ENCODE measurements at places on chromosomes 1 and 21. TPM values are rescaled to one million over a fixed set of nuclear protein-coding genes. Genes with fewer than 3 reads are reported as not detected.

DNA sequence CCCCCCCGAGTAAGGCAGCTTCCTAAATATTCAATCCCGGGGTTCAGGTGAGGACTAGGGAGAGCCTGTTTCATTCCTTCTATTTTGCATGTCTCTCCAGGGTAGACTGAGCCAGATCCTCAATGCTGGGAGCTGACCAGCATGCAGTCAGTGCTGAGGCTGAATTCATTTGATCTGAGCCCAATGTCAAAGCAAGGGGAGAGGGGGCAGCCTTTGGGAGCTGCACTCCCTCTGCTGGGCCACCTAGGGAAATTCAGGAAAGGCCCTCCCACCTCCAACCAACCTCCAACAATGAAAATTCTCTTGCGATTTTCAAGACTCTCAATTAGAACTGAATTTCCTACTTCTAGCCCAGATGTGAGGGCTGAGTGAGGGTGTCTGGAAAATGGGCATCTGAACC is 371.2 kb downstream of the NPHP4 start:
- no peaks in the 10 kb centered on the region for H3K36me3 ChIP-seq
- no peaks in the 10 kb centered on the region for H3K4me1 ChIP-seq
- H3K27ac ChIP-seq: no peak overlapping the region
- H3K4me3 ChIP-seq: no peak overlapping the region
- H3K27me3 ChIP-seq: no peaks in the 10 kb centered on the region
- DNase-seq: no peak

GRCh38 chr1:27428316-27429028 is 36.0 kb downstream of the GPR3 start:
- H3K36me3 ChIP-seq: no peaks in the 10 kb centered on the region
- peak overlapping the region; percentile 59 for H3K4me3 ChIP-seq
- H3K4me1 ChIP-seq: peaks cover 83% of the 10 kb centered on the region
- no peak for DNase-seq

- no peaks in the 10 kb centered on the region for H3K4me1 ChIP-seq
- DNase-seq: no peak
- peaks cover 14% of the 10 kb centered on the region for H3K36me3 ChIP-seq
- H3K27ac ChIP-seq: no peak overlapping the region
- no peak overlapping the region for H3K4me3 ChIP-seq
Measured at GRCh38 chr1:23854568-23854967, 13.5 kb downstream of the FUCA1 start.

- no peak overlapping the region for H3K4me3 ChIP-seq
- no peaks in the 10 kb centered on the region for H3K4me1 ChIP-seq
Measured at GRCh38 chr21:14353726-14354125, 29.2 kb downstream of the HSPA13 start.

DNA sequence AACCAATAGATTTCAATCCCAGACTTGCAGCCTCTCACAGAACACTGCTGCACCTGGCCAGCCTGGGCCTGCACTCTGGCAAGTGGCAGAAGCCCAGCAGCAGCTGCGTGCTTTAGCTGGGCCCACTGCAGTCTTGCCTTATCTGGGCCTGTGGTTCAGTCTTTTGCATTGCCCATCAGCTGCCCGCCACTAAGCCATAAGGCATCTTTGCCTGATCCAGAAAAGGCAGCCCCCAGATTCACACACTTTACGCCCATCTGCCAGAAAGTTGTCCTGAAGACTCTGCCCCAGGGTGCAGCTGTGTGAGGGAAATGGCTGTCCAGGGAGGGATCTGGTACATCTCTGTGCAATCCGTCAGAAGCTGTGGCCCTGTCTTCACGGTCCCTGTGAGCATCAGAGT is 217.0 kb downstream of the DNAH14 start:
- no peaks in the 10 kb centered on the region for H3K36me3 ChIP-seq
- no peak for DNase-seq
- no peak overlapping the region for H3K27ac ChIP-seq
- no peak overlapping the region for H3K4me3 ChIP-seq

- DNase-seq: no peak
- H3K27me3 ChIP-seq: no peaks in the 10 kb centered on the region
- no peaks in the 10 kb centered on the region for H3K4me1 ChIP-seq
- peaks cover 22% of the 10 kb centered on the region for H3K36me3 ChIP-seq
- H3K4me3 ChIP-seq: no peak overlapping the region
Measured at GRCh38 chr1:236837897-236838296, 42.8 kb downstream of the MTR start.

GRCh38 chr1:188599313-188599712 is 1770.6 kb downstream of the PLA2G4A start:
- no peaks in the 10 kb centered on the region for H3K4me1 ChIP-seq
- no peak overlapping the region for H3K27ac ChIP-seq
- H3K36me3 ChIP-seq: no peaks in the 10 kb centered on the region
- no peaks in the 10 kb centered on the region for H3K27me3 ChIP-seq
- no peak overlapping the region for H3K4me3 ChIP-seq

DNA sequence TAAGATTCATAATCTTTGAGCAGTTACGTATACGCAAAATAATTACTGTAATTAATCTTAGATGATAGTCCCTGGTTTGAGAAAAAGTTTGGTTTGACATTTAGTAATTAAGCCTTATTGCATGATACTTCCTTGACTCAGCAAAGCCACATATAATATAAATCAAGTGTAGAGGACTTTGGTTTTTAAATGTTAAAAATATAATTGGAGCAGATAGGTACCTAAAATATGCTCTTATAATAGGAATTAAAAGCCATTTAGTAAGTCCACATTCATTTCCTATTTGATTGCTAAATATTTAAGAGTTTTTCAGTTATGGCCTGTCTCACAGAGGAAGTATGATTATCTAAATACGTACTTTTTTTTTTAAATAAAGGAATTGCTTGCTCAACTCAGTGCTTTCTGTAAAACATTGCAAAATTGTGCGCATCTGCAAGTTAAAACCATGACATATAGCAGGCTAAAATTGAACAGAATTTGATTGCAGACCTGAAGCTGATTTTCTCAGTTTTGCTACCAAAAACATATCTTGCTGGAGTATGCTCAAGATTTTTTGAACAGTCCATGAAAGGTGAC is 20.4 kb downstream of the RPE65 start:
- H3K36me3 ChIP-seq: no peaks in the 10 kb centered on the region
- no peaks in the 10 kb centered on the region for H3K4me1 ChIP-seq

GRCh38 chr1:53076721-53077598 is 14.9 kb downstream of the PODN start:
- no peak overlapping the region for H3K27ac ChIP-seq
- DNase-seq: no peak
- H3K4me1 ChIP-seq: no peaks in the 10 kb centered on the region
- no peak overlapping the region for H3K4me3 ChIP-seq
- H3K27me3 ChIP-seq: no peaks in the 10 kb centered on the region

DNA sequence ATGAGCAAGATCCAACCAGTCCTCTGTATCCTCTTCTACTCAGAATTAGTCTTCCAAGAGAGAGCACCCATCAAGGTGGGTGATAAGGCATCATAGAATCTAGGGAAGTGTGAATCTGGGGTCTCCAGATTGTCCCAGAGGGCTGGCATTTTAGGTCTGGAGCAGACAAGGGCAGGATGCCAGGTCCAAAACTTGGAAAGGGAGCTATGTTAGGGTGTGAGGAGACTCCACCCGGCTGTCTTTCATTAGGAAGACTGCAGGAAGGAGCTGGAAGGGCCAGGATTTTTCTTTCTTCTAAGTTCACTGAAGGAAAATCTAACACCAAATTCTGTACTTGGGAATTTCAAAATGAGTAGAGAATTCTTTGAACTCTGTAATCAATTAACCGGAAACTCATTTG is 86.1 kb upstream of the BMP8A start:
- H3K4me1 ChIP-seq: peaks cover 37% of the 10 kb centered on the region
- H3K27ac ChIP-seq: peak overlapping the region; percentile 95
- no peak for DNase-seq
- no peaks in the 10 kb centered on the region for H3K27me3 ChIP-seq

- no peak overlapping the region for H3K4me3 ChIP-seq
- no peak for DNase-seq
- no peak overlapping the region for H3K27ac ChIP-seq
- peaks cover 17% of the 10 kb centered on the region for H3K4me1 ChIP-seq
- no peaks in the 10 kb centered on the region for H3K36me3 ChIP-seq
Measured at GRCh38 chr1:206683313-206683712, 1.4 kb upstream of the MAPKAPK2 start.

DNA sequence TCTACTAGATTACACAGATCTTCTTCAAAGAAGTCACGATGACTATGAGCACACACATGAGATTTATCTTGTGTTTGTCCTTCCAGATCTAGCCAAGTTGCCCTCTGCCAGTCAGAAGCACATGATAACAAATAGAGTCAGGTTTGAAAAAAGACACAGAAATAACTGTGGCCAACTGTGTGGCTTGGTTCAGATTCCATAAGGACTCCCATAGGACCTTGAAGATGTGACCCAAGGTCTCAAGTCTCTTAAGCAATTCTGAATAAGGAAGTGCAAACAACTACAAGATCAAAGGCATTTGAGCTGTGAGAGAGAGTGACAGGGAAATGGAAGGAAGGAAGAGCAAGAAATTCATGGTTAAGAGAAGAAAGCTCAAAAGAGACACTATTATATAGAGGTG is 194.0 kb downstream of the PLPP3 start:
- H3K27ac ChIP-seq: no peak overlapping the region
- no peak overlapping the region for H3K4me3 ChIP-seq
- no peak for DNase-seq
- H3K27me3 ChIP-seq: no peaks in the 10 kb centered on the region
- no peaks in the 10 kb centered on the region for H3K36me3 ChIP-seq

DNA sequence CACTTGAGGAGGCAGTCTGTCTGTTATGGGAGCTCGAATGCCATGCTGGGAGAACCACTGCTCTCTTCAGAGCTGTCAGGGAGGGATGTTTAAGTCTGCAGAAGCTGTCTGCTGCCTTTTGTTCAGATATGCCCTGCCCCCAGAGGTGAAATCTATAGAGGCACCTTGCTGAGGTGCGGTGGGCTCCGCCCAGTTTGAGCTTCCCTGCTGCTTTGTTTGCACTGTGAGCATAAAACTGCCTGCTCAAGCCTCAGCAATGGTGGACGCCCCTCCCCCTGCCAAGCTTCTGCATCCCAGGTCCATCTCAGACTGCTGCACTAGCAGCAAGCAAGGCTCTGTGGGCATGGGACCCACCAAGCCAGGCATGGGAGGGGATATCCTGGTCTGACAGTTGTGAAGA is 247.5 kb downstream of the LMX1A start:
- no peak overlapping the region for H3K4me3 ChIP-seq
- no peak overlapping the region for H3K27ac ChIP-seq
- H3K4me1 ChIP-seq: no peaks in the 10 kb centered on the region
- no peaks in the 10 kb centered on the region for H3K27me3 ChIP-seq

DNA sequence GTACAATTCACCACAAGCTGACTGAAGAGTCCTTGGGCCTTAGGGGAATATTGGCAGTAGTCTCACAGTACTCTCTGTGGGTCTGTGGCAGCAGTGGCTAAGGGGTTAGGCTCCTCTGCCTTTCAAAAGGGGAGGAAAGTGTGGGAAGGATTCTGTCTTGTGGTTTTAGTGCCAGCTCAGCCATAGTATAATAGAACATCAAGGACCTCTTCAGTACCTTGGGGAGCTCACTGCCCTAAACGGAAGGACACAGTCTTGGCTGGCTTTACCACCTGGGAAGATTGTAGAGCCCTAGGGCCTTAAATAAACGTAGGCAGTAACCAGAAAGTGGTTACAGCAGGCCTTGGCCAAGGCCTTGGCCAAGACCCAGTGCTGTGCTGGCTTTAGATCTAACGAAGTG is 265.7 kb downstream of the COL11A1 start:
- no peaks in the 10 kb centered on the region for H3K36me3 ChIP-seq
- H3K4me1 ChIP-seq: no peaks in the 10 kb centered on the region
- no peak for DNase-seq
- H3K27me3 ChIP-seq: no peaks in the 10 kb centered on the region
- no peak overlapping the region for H3K27ac ChIP-seq

- H3K4me3 ChIP-seq: peak overlapping the region; percentile 79
- peak overlapping the region; percentile 57 for H3K27ac ChIP-seq
- DNase-seq: no peak
Measured at GRCh38 chr1:111448482-111448917, 556 bp downstream of the WDR77 start.

- no peaks in the 10 kb centered on the region for H3K27me3 ChIP-seq
- DNase-seq: no peak
- H3K4me1 ChIP-seq: no peaks in the 10 kb centered on the region
- H3K4me3 ChIP-seq: no peak overlapping the region
- no peak overlapping the region for H3K27ac ChIP-seq
Measured at GRCh38 chr1:234206651-234207284, 166.5 kb upstream of the COA6 start.

DNA sequence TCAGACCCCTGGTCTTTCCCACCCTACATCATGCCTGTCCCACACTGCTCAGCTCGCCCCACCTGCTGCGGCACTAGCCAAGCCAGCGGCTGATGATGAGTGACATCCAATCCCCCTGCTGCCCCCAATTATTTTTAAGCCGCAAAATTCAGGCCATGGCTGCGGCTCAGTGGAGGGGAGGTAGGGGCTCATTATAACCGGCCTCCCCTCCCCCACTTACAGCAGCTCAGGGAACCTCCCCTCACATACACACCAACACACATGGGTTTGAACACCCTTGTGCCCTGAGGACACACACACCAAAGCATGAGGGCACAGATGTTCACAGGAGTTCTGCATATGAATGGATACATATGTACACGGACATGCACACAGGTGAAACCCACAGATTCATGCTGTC is 5.3 kb downstream of the ADGRB2 start:
- no peak for DNase-seq
- no peaks in the 10 kb centered on the region for H3K36me3 ChIP-seq
- H3K27me3 ChIP-seq: no peaks in the 10 kb centered on the region
- peaks cover 54% of the 10 kb centered on the region for H3K4me1 ChIP-seq

DNA sequence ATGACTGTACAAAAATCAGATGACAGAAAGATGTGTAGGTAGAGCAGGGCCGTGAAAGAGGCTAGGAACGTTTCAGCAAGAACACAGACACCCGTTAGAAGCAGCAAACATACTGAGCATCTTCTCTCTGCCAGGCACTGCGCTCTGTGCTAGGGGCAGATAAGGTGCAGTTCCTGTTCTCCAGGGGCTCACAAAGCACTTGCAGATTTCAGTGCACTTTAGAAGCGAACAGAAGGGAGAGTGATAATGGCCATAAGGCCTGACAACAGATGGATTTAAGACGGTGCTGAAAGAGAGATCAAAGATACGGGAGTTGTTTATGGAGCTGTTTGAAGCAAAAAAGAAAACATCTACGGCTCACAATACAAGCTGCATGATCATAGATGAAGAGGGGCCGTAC is 200.3 kb upstream of the FOXD3 start:
- H3K4me1 ChIP-seq: peaks cover 9% of the 10 kb centered on the region
- no peak overlapping the region for H3K4me3 ChIP-seq
- DNase-seq: no peak
- H3K27ac ChIP-seq: no peak overlapping the region
- H3K36me3 ChIP-seq: no peaks in the 10 kb centered on the region

GRCh38 chr1:19312782-19313635 is 883 bp downstream of the SLC66A1 start:
- peak overlapping the region; percentile 63 for H3K27ac ChIP-seq
- H3K4me3 ChIP-seq: peak overlapping the region; percentile 96
- no peaks in the 10 kb centered on the region for H3K27me3 ChIP-seq
- no peak for DNase-seq
- H3K36me3 ChIP-seq: peaks cover 10% of the 10 kb centered on the region
- H3K4me1 ChIP-seq: peaks cover 28% of the 10 kb centered on the region

Gene SLC45A1
- total RNA-seq: 6.0 TPM

Gene NR1I3
- not detected for total RNA-seq

Gene CEPT1
- total RNA-seq: 33.5 TPM

Gene MPZ
- 2.7 TPM for total RNA-seq

Gene SZT2
- 50.0 TPM for total RNA-seq

Gene F13B
- total RNA-seq: not detected

Gene TTC22
- 0.63 TPM for total RNA-seq

Gene PTGFR
- 3.5 TPM for total RNA-seq

Gene C8B
- not detected for total RNA-seq

Gene SPRR2B
- total RNA-seq: not detected

Gene RGSL1
- total RNA-seq: not detected

Gene TSPAN2
- 26.2 TPM for total RNA-seq

Gene CEP350
- 73.8 TPM for total RNA-seq

Gene FNDC5
- total RNA-seq: 18.8 TPM

All from thoracic aorta (tissue), 2 donors.